ENCODE measurements at places on chromosomes 7 and 10. TPM values are rescaled to one million over a fixed set of nuclear protein-coding genes. Genes with fewer than 3 reads are reported as not detected.
A peak's percentile ranks its signal among the peaks of the same experiment; 100 is the strongest.

DNA sequence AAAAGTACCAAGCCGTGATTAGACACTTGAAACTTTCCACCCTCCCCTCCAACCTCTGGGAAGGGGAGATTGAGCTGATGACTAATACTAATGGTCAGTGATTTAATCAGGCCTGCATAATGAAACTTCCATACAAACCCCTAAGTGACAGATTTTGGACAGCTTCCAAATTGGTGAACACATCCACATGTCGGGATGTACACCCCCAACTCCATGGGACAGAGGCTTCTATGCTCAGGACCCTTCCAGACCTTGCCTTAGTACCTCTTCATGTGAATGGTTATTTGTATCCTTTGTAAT, 4.8 kb downstream of the NUB1 start:
- no peak for DNase-seq

GRCh38 chr7:21261627-21262594, 166.0 kb upstream of the SP4 start:
- peak; percentile 19 for DNase-seq

DNA sequence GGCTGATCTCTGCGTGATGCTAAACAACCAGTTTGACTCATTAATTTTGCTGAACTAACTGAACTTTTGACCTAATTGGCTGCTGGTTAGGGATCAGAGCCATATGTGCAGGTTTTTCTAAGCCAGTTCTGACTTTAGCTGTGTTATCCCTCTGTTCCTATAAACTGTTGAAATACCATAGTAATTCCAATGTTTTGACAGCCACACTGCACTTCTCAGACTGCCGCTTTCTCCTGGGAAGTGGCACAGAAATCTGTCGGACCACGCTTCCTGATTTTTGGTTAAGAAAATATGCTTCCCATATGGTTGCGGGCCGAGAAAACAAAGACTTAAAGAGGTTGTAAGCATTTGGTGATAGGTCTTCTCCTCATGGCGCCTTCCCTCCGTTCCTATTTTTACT, 42.3 kb downstream of the TBXAS1 start:
- DNase-seq: no peak

The HOXA2 gene
- 2.4 TPM for total RNA-seq

GRCh38 chr7:42097752-42098151, 139.3 kb downstream of the GLI3 start:
- DNase-seq: no peak

DNA sequence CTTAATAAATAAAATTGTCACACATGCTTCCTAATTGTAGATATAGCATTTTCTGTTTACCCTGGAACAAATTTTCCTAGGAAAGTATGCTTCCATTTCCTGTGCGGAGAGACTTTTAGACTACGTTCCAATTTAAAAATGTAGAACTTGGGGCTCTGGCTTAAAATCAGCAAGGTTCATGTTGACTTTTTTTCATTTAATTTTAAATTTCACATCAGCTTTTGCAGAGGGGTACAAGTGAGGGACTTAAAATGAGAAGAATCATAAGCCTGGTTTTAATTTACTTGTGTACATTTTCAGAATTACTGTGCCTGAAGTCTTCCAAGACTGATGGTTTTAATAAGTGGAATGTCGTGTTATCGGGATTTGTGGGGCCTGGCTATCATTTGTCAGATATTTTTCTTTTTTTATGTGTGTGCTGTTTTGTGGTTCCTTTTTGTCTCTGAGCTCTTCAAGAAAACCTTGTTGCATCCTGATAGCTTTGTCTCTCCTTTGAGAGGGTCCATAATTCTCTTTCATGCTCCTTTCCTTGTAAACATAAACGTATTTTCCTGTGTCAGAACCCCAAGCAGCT, 8.8 kb upstream of the ATRNL1 start:
- no peak for DNase-seq

- no peak for DNase-seq
Observed at GRCh38 chr10:80281784-80282765, 7.4 kb downstream of the MAT1A start.

The VWA2 gene
- 2.6 TPM for total RNA-seq

- no peak for DNase-seq
Observed at GRCh38 chr7:80273327-80273726, 138.7 kb downstream of the GNAI1 start.

DNA sequence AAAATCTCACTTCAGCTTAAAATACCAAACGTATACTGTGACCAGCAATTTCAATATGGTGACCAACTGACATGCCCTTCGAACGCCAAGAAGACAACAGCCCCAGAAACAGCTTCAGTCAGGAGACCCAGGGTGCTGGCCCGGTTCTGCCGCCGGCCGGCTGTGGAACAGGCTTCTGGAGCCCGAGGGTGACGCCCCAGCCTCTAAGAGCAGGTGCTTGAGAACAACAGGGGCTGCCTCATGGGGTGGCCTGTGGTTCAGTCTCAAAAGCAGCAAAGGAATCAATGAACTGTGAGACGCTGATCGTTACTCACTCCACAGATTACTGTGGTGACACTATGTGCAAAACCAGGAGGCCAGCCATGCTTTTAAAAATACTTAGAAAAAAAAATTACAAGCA, 17.3 kb downstream of the GPER1 start:
- DNase-seq: no peak

GRCh38 chr7:55254596-55255495, 110.3 kb upstream of the LANCL2 start:
- DNase-seq: peak; percentile 91

DNA sequence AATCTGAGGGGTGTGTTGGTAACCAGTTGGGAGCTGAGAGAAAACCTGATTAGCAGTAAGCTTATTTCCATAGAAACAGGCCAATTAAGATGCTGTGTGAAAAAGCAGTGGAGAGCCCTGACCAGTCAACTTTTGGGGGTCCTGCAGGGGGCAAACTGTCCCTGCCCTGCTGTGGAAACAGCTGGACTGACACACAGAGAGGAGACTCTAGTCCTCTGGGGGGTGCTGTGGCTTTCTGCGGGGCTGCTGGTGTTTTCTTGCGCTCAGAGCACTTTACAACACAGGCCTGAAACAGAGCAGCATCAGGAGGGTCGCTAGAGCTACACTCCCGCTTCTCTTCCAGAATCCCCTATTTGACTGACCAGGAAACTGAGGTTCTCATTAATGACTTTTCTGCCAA, 546.9 kb upstream of the GALNT17 start:
- DNase-seq: no peak

- DNase-seq: no peak
Observed at GRCh38 chr10:47018026-47018735, 107.0 kb downstream of the PTPN20 start.

DNA sequence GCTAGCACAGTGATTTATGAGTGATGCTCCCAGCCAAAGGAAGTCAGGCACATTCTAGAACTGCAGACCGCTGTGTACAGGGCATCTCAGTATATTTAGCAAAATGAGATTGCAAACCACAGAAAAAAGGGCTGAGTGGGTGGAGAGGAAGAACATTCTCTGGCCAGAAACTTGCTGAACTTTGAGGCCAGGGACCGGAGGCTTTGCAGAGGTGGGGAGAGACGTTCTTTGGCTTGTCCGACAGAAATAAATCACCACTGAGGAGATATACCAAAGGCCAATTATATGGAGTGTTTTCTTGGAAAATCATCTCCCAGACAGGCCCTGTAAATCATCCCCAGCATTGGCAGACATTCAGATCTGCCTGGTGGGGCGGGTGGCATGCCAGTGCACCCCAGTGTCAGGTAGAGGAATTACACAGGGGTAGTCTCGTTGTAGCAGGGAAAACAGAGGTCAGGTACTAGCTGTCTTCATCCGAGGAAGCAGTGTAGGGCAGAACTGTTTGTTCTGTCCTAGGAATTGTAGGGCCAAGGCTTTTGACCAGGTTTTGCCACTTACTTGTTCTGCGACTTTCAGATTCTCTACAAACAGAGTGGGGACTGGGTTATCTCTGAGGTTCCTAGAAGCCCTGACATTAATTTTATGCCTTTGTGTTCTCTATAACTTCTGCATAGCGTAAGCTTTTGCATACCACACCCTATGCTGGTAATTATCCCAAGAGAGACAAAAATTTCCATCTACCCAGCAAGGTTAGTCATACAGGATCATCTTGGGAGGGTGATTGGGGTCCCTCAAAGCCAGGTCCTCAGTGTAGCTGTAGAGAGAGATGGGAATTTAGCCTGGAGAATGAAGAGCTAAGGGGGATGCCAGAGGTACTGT, 655.6 kb downstream of the LRMDA start:
- DNase-seq: peak; percentile 72

- no peak for DNase-seq
Observed at GRCh38 chr7:138768241-138768640, 29.6 kb upstream of the TMEM213 start.

DNA sequence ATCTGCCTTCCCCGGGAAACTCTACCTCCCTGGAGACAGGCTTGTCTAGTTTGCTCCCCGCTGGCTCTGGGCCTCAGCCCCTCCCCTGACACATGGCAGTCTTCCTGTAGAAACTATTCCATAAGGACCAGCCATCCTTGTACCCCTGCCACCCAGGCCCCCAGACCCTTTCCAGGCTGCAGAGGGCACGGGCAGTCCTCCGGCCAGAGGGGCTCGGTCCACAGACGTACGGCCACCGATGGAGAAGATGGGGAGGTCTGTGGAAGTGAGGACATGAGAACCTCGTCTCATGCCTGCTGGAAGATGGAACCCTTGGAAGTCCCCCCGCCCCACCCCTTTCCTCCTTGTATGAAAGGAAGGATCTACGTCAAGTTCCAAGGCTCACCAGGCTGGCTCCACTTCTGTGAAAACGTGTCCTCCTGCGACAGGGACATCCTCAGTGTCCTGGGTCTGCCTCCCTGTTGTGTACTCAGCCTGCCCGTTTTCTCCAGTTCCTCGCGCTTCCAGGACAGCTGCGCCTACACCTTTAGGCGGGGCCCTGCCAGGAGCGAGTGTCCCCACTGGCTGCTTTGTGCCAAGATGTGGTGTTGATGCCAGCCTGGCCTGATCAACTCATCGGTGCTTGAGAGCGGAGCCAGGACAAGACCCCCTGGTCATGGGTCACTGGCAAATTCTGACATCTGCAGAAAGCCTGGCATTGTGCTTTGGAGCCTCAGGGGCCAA, 414.9 kb downstream of the GLRX3 start:
- no peak for DNase-seq

GRCh38 chr10:10193848-10194247, 823.8 kb upstream of the CELF2 start:
- DNase-seq: no peak

DNA sequence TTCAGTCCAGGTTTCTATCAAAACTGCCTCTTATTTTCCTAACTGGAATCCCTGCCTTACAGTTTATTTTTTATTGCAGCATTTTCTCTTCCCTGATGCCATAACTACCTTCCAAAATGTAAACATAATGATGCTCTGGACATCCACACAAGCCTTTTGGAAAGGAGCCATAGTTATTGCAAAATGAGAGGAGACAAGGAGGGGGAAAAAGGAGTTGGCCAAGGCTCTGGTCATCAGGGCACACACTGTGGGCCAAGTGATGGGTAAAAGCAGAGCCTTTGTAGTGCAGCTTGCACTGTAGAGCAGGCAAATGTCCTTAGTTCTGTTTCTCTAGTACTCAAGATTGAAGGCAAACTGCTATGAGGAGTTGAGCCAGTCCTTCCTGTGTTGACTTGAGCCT, 289.3 kb upstream of the MTPN start:
- no peak for DNase-seq

The MPLKIP gene
- total RNA-seq: 50.4 TPM

The TCAF2 gene
- total RNA-seq: 1.4 TPM

DNA sequence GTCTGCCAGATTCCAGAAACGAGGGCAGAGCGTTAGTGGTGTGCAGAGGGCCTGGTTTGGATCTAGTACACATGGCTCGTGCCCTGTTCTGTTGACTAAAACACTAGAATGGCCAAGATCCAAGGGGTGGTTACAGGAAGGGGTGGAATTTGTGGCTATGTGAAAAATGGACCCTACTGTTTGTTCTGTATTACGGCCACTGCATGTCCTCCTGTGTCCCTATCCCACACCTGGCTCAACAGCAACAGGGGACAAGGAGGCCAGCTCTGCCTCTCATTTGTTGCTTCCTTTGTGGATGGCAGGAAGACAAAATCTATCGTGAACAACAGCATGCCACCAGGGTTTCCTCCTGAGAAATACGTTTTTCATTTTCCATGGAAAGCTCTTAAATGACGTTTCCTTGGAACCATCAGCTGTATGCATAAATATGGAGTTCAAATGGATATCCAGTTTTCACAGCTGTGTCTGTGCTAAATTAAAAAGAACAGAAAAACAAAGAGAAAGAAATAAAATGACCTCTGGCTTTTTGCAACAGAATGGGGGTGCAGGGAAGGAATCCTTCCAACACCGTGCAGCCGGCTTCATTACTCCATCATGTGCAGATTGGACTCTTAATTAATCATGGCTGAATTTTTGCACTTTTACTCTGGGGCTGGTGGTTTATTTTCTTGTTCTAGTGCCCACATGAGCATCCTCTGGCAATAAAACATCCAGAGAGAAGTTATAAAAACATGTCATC, 318.9 kb downstream of the CXCL12 start:
- DNase-seq: no peak

DNA sequence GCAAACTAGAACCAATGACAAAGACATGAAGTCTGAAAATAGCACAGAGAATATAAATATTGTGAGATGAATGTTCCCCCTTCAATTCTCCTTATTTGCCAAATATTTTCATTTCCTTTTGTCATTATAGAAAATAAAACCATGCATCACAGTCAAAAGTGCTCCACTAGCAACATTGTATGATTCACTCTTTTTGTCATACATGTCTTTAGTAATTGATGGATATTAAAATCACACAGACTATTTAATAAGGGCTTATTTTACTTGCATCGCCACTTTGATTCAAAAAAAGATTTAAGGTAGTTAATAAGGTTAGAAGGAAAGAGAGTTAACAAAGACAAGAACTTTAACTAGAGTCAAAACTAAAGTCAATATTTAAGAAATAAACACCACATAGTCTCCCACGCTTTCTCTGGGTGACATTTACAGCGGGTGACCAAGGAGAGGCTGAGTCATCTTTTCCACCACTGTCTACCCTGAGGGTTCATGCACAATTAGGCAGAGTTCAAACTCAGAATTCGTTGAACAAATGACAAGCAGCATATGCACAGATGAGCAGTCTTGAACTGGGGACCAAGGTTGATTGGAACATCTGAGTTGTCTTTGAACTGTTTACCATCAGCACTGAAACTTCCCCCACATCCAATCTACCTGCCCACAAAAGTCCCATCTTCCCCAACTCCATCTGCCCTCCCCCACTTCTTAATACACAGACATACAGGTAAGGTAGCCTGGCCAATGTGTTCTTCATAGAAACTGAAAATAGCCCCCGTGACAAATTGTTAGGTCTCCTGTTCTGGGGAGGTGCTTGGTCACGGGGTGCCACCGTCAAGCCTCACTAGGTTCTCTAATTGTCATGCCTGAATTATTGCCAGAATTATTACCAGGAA, 42.5 kb downstream of the C7orf25 start:
- DNase-seq: no peak

DNA sequence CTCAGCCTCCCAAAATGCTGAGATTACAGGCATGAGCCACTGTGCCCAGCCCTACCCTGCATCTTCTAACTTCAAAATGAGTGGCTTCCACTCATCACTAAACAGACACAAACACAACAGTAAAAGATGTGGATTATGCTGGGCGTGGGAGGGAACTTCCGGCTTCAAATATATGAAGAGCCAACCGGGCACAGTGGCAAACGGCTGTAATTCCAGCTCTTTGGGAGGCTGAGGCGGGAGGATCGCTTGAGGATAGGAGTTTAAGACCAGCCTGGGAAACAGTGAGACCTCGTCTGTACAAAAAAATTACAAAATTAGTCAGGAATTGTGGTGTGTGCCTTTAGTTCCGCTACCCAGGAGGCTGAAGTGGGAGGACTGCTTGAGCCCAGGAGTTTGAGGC, 92.2 kb upstream of the GNA12 start:
- no peak for DNase-seq

Measured in colonic mucosa (tissue), 4 donors.